ENCODE measurements at places on chromosomes 5 and 9.

- DNase-seq = peak; percentile 16
These were observed 264.0 kb downstream of the EPB41L4A start for GRCh38 chr5:112154940-112155686.

- DNase-seq = no peak
These were observed 24.1 kb upstream of the TRAF1 start for GRCh38 chr9:120950421-120951388.

- DNase-seq = no peak
These were observed 303.4 kb downstream of the ISL1 start for GRCh38 chr5:51686622-51687021.

DNA sequence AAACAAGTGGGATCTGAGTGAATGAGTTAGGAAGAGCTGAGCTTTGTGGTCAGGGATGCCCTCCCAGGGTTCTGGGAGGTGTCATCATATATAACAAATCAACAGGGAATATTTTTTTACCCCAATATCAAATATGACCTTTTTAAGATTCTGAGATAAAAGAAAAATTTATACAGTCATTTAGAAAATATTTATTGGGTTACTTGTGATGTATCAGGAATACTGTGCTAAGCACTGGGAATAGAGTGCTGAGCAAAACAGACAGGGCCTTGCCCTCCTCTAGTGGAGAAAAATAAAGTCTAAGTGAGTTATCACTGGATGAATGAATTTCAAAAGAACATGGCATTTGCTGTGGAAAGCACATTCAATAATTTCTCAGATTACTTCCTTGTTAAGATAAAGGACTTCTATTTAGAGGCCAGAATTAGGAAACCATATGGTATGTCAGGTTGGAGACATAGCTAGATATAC lies 102.9 kb downstream of the BOD1 start:
- no peak for DNase-seq

DNA sequence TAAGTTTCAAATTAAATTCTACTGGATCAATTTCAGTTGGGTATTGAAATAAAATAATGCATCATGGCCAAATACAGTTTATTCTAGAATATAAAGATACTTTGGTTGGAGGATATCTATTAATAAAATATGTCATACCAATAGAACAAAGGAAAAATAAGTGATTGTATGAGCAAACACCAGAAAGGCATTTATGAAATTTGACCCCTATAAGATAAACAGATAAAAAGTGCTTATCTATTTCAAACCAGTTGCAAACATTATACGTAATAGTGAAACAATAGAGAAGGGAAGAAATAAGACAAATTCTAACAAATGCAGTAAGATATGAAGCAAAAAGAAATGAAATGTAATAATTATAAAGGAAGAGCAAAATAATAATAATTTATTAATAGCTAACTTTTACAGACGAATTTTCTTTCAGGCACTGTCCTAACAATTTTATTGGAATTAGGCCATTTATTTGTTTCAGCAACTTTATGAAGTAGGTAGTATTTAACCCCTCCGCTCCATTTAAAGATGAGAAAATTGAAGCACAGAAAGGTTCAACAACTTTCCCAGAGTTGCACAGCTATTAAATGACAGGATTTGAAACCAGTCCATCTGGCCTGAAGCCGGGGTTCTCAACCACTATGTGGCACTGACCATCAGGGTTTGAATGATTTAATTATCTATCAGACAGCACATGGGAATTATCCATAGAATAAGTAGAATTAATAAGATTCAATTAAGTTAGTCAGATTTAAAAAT lies 20.8 kb downstream of the ANKRD55 start:
- DNase-seq = no peak

- DNase-seq = no peak
These were observed 51.1 kb downstream of the STARD4 start for GRCh38 chr5:111461255-111461671.

DNA sequence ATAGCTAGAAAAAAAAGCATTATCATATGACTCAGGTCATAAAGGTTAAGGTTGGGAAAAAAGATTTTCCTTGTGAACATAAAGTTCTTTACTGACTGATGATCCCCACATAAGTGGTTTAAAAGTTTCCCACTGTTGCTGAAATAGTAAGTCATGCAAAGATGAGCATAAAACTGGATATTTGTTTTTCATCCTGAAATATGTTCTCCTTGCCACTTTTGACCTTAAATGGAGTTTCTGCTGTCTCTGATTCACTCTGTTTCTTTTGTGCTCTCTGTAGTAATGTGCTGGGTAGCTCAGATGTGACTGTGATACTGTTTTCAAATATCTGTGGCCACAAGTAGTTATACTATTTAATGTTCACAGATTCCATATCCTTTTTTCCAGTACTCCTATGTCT lies 162.5 kb upstream of the GAS1 start:
- no peak for DNase-seq
